GM12892 (cell line): ENCODE measurements at places on chromosomes 11 and 22.

DNA sequence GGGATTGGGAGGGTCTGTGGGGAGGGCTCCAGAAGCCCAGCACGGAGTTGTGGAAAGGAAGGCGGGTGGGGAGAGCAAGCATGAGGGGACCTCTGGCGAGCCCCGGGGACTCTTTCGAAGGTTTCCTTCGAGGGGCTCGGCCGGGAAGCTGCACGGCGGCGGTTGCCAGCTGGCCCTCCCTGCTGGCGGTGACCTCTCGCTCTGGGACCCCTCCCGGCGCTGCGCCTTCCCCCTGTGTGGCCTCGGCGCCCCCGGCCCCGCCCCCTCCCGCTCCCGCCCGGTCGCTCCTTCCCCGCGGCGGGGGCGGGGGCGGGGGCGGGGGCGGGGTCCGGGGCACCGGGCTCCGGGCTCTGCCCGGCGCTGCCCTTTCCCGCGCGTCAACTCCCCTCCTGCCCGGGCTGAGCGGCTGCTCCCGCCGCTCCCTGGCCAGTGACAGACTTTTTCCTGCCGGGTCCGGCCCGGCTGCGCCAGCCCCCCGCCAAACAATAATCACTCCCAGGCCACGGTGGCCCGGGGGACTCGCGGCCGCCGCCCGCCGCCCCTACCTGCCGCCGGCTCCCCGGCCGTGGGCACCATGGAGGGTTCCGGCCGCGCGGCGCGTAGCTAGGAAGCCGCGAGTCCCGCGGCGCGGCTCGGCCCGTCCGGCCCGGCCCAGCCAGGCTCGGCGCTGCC lies 941 bp downstream of the CLCF1 start:
- DNase-seq, result no peak

DNA sequence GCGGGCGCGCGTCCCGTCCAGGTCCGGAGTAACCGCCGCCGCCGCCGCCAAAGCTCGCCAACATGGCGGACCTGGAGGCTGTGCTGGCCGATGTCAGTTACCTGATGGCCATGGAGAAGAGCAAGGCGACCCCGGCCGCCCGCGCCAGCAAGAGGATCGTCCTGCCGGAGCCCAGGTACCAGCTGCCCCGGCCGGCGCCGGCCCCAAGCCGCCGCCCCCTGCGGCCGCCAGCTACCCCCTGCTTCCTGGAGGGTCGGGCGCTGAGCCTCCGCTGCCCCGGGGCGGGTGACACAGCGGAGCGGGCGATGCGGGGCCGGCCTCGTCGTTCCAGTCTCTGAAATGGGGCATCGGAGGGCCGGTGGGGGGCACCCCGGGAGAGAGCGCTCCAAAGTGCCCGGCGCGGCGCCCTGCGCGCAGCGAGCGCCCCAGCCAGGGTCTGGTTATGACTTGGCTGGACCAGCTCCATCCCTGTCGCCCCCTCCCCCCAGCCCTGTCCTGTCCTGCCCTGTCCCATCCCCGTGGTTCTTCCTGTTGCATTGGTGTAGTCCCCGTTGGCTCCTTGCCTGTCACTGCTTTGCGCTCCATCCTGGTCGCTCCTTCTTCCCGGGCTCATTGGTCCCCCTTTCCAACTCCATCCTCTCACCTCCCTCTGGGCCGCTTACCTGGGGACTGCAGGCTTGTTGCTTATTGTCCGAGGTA lies 653 bp downstream of the GRK3 start:
- DNase-seq, result peak; percentile 31

GRCh38 chr11:65637794-65638419 lies at the start of gene SIPA1:
Gene SIPA1 (plus strand): TSS chr11:65638101. CDS start chr11:65640922, 2,821 bp downstream.
- peak; percentile 80 for DNase-seq

DNA sequence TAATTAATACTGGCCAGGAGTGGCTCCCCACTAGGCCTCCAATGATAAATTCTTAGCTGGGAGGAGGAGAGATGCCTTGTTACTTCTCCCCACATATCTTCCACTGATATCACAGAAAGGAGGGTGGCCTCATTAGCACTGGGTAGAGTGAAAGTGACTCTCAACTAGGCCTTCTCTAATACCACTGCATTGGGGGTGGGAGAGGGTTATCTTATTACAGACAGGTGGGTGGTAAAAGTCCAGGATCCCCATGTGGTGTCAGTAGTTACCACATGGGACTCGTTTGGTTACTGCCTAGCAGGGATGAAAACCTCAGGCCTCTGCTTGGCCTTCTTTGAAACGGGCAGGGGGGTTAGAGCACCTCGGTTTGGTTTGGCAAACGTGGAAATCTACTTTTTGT lies 167.3 kb downstream of the UVRAG start:
- no peak for DNase-seq

- no peak for DNase-seq
Observed at GRCh38 chr11:100734743-100735527, 47.8 kb downstream of the ARHGAP42 start.

DNA sequence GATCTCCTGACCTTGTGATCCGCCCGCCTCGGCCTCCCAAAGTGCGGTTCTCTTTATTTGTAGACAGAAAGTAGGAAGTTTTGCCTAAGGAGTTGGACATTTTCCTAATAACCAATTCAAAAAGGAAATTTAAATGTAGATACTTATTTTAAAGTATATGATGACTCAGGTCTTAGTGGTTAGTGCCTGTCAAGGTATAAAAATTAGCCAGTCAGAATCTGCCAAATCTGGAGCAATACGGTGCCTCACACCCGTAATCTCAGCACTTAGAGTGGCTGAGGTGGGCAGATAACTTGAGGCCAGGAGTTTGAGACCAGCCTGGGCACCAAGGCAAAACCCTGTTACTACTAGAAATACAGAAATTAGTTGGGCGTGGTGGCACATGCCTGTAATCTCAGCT lies 86.7 kb upstream of the RASSF10 start:
- DNase-seq, result no peak

DNA sequence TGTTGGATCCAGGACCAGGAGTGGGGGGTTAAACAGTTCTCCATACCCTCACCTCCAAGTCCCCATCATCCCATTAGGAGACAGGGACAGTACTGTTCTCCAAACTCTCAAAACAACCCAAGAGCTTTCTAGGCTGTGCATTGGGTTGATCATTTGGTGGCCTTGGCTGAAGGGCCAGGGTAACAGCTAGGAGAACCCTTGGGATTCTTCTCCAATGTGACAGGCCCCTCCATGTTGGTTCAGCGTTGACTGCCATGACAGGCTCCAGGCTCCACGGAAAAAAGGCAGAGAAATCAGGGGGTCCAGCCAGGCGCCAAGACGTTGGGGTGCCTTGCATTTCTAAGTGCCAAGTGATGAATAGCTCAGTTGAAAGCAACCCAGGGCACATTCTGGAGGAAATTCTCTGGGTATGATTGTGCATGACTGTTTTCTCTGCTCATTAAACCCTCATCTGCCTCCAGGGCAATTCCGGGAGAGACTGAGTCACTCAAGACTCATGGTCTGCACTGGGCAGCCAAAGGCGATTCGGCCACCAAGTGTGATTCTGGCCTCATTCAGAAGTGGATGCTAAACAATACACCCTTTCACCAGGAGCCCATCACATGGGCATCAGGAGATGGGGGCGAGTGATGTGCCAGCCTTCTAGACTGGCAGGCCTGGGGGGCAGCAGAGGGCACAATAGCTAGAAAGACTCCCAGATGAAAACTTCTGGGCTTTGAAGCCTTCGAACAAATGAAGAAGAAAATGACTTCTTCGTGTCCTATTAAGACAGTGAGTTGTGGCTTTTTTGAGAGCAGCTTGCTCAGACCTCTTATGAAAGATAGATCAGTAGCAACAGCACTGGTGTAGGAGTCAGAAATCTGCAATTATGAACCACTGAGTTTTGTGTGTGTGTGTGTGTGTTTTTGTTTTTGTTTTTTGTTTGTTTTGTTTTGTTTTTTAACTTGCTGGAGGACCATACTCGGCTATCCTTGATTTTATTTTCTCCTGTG lies 27.7 kb downstream of the CD44 start:
- no peak for DNase-seq

DNA sequence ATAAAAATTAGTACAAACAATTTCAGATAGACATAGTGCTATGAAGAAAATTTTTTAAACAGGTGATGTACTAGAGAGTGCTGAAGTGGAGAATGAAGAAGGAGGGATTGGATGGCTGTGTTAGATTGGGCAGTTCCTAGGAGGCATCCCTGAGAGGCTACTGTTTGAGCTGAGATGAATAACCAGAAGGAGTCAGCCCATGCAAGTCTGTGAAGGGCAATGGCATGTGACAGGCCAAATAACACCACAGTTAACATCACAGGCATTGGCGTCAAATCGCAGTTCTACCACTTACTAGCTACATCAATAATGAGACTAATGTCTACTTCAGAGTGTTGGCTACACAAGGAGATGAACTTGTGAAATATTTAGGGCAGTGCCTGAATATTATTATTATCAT lies 35.4 kb downstream of the HORMAD2 start:
- no peak for DNase-seq
